Uterine smooth muscle cell (primary cell): ENCODE measurements at places on chromosomes 3 and 15. TPM values are rescaled to one million over a fixed set of nuclear protein-coding genes. Genes with fewer than 3 reads are reported as not detected.

RAB7A gene
- total RNA-seq: 45.2 and 54.9 TPM in 2 replicates

GOLGA8T gene
- total RNA-seq: not detected in 2 replicates

ZCWPW2 gene
- 0.22 and 0.87 TPM in 2 replicates for total RNA-seq

GABRR3 gene
- not detected in 2 replicates for total RNA-seq

TRPM7 gene
- total RNA-seq: 70.8 and 93.0 TPM in 2 replicates

ZBTB38 gene
- total RNA-seq: 170 and 188 TPM in 2 replicates

ITIH3 gene
- total RNA-seq: 0.12 TPM in 1 of 2 replicates, not detected in the other

DOCK3 gene
- total RNA-seq: under 0.01 and 0.12 TPM in 2 replicates

NEK10 gene
- 1.7 and 7.0 TPM in 2 replicates for total RNA-seq

GOLGA6L9 gene
- 1.8 and 2.2 TPM in 2 replicates for total RNA-seq

TMCO5A gene
- under 0.01 TPM in 1 of 2 replicates, not detected in the other for total RNA-seq

TRIM42 gene
- not detected in 2 replicates for total RNA-seq

C2CD4A gene
- 0.12 TPM in 1 of 2 replicates, not detected in the other for total RNA-seq

IGDCC3 gene
- total RNA-seq: under 0.01 TPM in 1 of 2 replicates, not detected in the other

SLC27A2 gene
- total RNA-seq: 0.22 and 0.50 TPM in 2 replicates

C3orf20 gene
- total RNA-seq: not detected in 2 replicates

CCRL2 gene
- 0.62 and 1.5 TPM in 2 replicates for total RNA-seq

SLC28A2 gene
- not detected in 2 replicates for total RNA-seq

ACOX2 gene
- total RNA-seq: 7.7 and 10.2 TPM in 2 replicates

ADIPOQ gene
- total RNA-seq: not detected in 2 replicates
